NCI-H1092 (cell line): ENCODE measurements at places on chromosomes 5 and 9.

GRCh38 chr5:56522960-56523359 is 289.8 kb upstream of the ANKRD55 start:
- no peak for DNase-seq

DNA sequence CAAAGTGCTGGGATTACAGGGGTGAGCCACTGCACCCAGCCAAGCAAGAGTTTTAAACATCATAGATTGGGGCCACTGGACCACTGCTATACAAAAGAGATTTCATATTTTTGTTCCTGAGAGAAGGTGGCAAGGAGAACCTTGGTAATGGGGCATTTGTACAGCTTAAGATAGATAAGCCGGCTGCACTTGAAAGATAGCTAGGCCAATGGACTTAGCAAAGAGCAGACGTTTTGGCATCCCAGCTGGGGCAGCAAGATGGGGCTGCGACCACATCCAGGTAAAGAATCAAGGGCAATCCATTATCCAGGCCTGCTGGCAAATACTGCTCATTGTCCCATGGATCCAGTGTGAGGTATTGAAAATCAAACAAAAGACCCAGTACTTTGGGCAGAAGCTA is 3.9 kb upstream of the ISCA1 start:
- DNase-seq: no peak

DNA sequence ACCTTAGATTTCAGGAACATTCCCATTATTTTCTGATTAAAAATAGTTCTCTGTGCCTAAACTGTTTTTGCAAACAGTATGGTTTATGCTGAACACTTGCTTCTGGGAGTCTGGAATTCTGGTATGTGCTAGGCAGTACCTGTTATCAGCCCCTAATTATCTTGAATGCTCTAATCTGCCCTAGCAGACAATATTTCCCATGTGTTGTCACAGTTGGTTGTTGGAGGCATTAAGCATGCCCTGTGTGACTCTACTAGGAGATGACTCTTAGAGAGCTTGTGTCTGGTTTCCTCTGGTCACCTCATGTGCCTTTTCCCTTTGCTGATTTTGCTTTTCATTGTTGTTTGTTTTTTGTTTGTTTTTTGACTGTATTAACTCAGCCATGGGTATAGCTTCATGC is 36.6 kb downstream of the UHRF2 start:
- no peak for DNase-seq

DNA sequence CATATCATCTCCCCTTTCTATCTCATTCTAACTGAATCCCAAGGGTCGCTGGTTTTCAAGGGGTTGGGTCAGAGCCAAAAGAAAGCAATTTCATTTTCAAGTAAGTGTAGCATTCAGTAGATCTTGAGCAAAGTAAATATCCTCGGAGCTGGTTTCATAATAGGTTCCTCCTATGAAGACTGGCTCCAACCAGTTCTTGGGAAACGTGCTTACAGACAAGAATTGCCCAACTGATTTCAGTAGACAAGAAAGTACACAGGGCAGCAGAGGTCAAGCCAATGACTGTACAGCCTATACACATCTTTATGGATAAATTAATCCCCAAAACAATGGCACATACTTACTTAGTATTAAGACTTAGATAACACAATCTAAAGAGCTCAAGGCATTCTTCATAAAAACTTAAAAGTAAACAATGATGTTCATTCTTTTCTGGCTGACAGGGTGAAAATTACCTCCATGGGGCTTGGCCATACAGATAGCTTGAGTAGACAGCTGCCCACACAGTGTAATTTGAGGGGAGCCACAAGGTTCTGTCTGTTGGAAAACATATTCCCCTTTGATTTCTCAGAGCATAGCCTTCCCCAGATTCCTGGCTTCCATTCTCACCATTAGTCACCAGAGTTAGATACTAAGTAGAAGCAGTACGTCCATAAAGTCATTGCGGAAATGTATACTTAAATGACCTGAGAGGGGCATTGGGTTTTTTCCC is 163.9 kb downstream of the ARRDC3 start:
- no peak for DNase-seq

- no peak for DNase-seq
Measured at GRCh38 chr9:21810388-21810787, 8.0 kb downstream of the MTAP start.

DNA sequence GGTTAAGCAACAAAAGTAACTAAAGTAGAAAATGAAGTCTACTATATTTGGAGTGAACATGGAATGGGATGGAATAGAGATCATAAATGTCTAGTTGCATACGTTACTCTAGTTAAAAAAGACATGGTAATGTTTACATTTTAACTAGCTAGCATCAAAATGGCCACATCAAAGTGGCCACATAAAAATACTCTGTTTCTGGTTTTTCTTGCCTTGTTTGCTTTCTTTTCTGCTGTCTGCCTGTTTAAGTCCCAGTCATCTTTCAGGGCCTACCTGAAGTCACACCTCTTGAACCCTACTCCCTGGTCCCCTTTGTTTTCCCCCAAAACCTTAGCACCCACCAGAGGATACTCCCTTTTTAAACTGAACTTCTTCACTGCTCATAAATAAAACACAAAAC is 6.4 kb upstream of the KIF2A start:
- DNase-seq: no peak

DNA sequence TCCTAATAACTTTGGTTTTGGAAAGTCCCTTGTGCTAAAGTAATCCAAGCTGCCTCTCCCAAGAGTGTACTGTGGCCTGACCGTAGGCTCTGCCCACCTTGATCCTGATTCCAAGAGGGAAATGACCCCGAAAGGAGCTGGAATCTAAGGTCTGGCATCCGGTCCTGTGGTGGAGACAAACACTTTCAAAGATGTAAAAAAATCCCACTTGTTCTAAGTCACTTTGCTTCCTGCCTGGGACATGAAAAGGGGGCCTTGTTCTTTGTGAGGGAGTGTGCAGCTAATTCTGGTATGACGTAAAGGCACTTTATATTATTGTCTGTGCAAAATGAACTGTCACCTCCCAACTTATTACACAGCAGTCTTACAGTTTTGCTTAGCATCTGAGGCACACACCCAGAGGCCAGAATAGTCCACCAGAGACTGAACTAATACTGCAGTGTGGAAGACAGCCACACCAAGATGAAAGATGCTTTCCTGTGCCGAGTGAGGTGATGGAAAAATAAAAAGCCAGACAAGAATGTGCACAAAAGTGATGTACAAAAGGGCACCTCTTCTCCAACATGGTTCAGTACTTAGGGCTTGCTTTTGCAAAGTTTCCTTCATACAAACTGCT is 128.7 kb downstream of the SLC12A2 start:
- DNase-seq: no peak
